Fibroblast of skin of back (primary cell): ENCODE measurements at places on chromosomes 11 and 22.
A peak's percentile ranks its signal among the peaks of the same experiment; 100 is the strongest.

GRCh38 chr11:2867722-2868505, 17.7 kb downstream of the CDKN1C start:
- no peak for DNase-seq

DNA sequence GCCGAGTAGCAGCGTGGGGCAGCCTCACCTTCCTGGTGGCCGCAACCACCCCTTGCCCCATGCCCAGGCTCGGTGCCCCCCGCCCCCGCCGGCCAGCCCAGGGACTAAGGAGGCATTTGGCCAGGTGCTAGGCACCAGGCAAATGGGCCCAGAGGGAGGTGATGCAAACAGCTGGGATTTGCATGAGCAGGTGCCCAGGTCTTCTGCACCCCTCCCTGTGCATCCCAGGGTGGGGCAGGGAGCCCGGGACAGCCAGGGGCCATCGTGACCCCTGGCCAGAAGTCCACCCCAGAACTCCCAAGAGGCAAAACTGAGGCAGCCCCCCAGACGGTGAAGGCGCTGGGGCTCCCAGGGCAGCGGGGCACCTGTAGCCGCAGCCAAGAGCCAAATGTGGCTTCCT, 18.1 kb downstream of the TRPM5 start:
- no peak for DNase-seq

DNA sequence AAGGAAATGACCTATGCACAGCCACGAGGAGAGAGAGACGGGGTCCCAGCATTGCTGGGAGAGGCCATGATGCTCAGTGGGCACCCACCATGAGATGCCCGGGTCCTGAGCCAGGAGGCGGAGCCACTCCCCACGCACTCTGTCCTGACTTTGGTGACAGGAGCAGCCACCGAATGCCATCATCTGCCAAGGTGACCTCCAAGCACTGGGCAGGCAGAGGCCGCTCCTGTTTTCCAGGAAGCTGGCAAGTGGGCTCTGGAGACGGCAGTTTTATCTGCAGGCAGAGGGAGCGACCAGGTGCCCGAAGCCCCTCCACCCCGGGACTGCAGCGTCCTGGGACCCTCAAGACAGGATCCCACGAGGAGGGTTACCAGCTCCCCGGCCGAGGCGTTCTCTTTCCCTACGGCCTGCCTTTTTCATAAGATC, 453.9 kb downstream of the BRD1 start:
- DNase-seq = no peak

DNA sequence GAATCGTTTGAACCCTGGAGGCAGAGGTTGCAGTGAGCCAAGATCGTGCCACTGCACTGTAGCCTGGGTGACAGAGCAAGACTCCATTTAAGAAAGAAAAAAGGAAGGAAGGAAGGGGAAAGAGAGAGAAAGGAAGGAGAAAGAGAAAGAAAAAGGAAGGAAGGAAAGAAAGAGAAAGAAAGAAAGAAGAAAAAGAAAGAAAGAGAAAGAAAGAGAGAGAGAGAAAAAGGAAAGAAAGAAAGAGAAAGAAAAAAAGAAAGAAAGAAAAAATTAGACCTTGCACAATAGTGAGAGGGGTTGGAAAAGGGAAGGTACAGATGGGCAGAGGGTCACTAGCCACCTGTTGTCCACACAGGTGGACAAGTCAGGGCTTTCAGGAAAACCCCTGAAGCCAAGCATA, 57.6 kb upstream of the RTL6 start:
- no peak for DNase-seq

DNA sequence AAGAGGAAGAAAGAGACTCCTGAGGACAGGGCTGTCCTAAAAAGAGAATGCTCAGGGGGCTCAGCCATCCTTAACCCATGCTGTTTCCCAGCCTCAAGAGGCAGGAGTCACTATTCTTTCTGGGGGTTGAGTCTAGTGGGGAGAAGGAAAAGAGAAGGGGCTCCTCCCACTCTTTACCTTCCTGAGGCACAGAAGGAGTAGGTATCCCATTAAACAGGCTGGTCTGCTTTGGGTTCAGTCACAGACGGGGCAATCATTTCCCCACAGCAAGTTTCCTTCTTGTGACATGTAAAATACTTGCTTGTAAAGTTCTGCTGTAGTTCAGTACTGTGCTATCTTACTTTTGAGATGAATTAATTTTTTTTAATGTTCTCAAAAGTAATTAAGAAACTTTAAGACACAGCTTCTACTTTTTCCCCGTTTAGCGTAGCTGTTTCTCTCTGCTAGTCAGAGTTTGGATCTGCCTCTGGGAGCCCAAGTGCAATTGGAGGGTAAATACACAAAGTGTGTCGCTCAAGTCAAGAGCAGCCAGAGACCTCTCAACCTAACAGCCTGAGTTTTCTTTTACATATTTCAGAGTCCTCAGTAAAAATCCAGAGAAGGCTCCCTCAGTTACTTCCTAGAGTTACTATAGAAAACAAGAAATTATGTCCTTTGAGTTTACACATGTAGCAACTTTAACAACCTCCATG, 15.0 kb downstream of the OR8A1 start:
- DNase-seq = no peak

DNA sequence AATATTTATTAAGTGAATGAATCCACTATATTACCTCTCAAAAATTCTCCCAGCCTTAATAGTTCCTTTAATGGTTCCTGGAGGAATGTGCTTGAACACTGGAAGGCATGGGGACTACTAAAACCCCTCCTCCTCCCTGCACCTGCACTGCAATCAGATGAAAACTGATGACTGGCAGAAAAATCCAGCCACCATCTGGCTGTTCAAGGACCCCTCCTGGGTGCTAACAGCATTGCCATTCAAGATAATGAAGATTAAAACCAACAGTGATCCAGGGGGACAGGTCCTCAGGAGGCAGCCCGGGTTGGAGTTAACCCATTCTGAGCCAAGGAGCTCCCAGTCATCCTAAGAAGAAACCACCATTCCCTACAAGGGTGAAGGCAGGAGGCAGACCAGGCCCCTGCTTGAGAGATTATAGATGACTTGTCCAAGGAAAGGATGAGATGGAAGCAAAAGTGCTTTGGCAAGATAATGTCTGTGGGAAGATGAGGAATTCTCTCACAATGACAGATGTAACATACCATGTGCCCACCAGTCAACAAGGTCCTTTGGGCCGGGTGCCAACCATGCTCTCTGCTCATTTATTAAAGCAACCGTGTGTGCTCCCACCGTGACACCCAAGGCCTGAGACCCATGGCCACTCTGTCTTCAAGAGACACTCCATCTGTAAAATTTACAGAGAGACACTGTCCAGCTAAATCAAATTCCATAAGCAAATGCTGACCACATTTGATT, 90.6 kb downstream of the LARGE1 start:
- DNase-seq = peak; percentile 12

DNA sequence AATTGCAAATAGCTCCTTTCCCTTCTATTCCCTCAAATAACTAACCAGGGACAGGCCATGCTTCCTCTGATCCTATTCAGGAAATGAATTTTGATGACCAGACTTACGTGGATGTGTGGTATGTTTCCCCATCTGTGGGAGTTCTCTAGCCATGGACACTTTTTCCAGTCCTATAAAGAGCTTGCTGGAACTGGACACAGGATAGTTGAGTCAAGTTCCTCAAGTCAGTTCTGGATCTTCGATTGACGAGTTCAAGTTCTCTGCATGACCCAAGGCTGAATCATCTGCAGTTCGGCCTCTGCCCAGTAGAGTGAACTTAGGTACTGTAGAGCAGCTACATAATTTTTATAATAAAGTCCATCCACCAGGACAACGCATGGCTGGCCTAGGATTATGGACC, 52.7 kb upstream of the CCND1 start:
- DNase-seq = peak; percentile 80

GRCh38 chr11:33753304-33753967, 17.2 kb upstream of the CD59 start:
- DNase-seq = peak; percentile 75

DNA sequence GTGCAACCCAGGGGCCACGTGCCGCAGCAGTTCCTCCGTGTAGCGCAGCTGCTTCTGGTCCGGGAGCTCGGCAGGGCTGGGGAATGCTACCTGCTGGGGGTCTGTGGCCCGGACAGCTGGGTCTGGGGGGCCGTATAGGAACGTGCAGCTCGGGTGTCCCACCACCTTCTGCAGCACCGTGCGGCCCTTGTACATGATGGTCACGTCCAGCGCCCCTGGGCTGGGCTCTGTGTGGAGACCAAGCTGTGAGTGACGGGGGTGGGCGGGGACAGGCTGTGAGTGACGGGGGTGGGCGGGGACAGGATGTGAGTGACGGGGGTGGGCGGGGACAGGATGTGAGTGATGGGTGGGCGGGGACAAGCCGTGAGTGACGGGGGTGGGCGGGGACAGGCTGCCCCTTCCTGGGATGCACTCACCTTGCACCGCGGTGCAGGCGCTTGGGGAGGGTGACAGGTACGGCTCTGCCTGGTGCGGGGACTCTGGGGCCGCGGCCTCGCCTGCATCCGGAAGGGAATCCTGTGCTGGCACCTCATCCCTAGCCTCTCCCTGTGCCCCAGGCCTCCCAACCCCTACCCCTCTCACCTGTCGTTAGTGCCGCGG, 2.3 kb downstream of the IRF7 start:
- DNase-seq = peak; percentile 30

- DNase-seq = peak; percentile 33
Measured at GRCh38 chr11:72191961-72192381, at the start of gene FOLR1. FOLR1 (plus strand) TSS chr11:72192140; CDS start chr11:72192174, 34 bp downstream.

- DNase-seq = no peak
Measured at GRCh38 chr11:119111361-119111925, 4.3 kb downstream of the C2CD2L start.

DNA sequence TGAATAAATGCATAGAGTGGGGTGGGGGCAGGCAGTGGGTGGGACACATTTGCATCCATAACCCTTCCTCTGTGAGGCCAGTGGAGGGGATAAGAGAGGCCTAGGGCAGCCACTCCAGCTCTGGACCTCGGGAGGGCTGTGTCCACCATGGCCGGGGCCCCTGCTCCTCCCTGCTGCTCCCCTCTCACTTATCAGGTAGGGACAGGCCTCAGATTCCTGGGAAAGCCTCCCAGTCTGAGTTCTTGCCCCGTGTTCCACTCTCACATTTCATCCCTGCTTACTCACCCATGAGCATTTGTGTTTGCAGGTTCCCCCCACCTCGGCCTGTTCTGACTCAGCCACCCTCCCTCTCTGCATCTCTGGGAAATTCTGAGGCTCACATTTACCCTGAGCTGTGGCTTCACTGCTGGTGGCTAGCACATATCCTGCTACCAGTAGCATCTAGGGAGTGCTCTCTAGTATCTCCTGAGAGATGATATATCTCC, 128.7 kb upstream of the TOP3B start:
- DNase-seq = peak; percentile 59

- no peak for DNase-seq
Measured at GRCh38 chr11:65089621-65090020, 5.6 kb downstream of the ZFPL1 start.

DNA sequence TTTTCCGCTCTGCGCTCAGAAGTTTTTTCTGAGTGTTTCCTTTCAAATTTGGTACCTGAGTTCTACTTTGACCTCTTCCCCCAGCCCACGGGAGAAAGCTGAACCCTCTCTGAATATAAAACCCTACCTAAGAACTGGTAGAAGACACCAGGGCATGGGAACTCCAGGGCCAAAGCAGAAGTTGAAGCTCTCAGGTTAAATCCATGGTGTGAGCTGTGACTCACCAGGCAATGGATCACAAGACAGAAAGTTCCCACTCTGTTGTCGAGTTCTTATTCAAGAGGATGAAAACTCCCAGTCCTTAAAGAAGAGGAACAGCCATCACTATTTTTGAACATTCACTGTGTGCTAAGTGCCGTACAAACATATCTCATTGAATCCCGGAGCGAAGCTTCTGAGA, 8.9 kb downstream of the TMEM218 start:
- no peak for DNase-seq

DNA sequence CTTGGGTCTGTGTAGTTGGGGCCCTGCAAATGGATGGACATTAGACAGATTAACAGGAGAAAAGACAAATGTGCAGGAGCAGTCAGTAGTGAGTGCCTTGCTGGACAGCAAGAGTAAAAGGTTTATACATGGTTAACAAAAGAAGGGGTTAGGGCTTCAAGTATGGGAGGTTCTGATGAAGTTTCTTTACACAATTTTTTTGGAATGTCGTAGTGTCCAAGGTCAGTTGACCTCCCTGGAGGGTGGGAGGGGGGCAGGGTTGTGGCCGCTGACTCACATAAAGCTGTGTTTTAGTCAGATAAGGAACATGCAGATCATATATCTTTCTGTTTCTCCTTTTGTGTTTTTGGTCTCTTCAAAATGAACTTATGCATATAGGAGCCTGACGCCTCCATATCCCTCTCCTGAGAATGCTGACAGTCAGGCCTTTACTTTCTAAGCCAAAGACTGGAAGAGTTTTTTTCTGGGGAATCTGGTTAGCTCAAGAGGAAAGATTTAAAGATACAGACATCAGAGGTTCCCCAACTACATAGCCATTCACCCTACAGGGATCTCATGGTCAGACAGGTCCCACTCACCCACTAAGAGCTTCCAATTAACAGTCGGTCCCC, 134.3 kb downstream of the NECTIN1 start:
- peak; percentile 73 for DNase-seq

DNA sequence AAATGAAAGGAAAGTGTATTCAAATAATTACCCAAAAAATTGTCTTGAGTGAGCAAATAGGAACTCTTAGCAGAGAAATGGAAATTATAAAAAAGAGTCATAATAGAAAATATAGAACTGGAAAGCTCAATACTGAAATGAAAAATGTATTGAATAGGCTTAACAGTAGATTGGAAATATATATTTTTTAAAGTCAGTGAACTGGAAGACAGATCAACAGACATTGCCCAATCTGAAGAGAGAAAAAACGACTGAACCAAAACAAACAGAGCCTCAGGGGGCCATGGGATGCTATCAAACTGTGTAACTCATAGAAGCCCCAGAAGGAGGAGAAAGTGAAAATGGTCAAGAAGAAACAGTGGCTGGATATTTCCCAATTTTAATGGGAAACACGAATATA, 32.6 kb downstream of the TBX1 start:
- DNase-seq = no peak

- DNase-seq = no peak
Measured at GRCh38 chr11:44954051-44954906, 3.6 kb upstream of the TP53I11 start.

DNA sequence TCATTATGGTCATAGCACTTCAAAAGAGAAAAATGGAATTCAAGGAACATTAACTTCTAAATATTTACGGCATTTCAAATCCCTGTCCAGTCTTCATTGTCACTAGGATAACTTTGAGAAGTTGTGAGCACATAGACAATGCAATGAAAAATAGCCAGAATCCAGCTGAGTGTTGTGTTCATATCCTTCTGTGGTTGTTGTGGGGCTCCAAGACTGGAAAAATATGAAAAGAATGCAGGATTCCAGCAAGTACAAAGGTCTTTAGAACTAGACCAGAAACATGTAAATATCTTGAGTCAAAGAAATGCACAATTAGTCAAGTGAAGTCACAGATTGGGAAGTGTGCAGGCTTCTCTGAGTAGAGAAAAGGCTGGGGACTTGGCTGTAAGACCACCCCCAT, 68.7 kb downstream of the WT1 start:
- DNase-seq = peak; percentile 6
